Activated gamma-delta T cell treated with anti-CD3 and anti-CD28 coated beads, Interleukin-2, amount 50 U/mL, for 16 hours (primary cell): ENCODE measurements at places on chromosomes 4 and X.

DNA sequence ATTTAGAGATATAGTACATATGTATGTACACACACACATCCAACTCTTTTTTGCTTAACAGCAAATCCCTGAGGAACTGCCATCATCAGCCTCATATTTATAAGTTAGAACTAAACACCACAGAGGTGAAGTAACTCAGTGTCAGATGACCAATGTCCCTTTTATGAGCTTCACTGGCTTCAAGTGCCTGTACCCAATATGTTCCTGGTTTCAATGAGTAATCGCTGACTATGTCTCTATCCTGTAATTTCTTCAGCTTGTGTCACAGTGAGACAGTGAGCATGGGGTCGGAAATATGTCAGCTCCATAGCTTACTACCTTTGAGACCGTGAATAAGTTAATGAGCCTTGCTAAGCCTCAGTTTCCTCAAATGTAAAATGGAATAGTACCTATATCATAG lies 136.2 kb upstream of the RASGEF1B start:
- DNase-seq = no peak

DNA sequence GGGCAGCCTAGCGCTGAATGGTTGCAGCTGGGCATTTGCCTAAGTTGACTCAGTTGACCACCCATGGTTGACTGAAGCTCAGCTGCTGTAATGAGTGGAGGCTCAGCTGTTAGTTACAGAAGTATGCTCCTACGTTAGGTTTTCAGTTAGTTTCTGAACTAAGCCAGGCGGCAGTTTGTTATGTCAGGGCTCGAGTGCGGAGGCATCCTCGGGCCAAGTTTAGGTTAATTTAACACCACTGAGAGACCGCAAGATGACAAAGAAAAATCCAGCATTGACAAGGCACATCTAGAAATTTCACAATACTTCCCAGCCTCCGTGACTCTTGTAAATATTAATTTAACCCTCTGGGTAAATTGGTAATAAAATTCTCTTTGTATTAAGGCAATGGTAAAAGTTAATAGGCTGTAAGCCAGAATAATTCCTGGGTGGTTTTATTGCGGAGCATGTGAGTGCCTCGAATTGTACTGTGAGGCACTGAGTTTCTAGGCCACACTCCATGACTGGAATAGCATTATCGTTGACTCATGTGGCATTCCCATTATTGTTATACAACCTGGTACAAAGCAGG lies 33.1 kb upstream of the CDKN2AIP start:
- no peak for DNase-seq

DNA sequence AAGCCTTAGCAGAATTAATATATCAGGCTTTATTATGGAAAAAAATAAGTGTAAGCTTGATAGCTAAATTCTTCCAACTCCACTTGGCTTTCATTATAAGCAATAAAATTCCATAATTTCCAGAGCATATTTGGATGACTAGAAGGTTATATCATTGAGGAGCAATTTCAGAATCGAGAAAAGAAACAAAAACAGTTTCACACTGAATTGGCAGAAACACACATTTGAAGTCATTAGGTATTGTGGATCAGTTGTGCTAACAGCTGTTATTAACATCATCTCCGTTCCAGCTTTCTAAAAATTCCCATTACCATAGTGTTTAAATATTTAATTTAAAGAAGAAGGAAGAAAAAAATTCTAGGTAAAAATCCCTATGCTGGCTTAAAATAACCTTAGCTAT lies 92.6 kb downstream of the ANTXR2 start:
- DNase-seq = no peak

DNA sequence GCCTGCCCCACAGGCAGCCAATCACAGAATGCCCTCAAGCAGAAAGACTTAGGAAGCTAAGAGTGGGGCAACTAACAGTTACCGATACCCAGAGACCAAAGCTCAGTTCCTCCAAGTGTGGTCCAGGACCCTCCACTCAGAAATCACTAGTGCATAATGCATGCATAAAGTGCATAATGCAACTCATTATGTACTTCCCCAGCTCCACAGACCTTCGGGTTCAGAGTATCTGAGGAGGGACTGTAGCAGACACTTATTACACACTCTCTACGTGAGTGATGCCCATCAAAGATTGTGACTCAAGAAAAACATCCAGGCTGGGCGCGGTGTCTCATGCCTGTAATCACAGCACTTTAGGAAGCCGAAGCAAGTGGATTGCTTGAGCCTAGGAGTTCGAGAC lies 328.0 kb downstream of the BCOR start:
- DNase-seq = no peak

DNA sequence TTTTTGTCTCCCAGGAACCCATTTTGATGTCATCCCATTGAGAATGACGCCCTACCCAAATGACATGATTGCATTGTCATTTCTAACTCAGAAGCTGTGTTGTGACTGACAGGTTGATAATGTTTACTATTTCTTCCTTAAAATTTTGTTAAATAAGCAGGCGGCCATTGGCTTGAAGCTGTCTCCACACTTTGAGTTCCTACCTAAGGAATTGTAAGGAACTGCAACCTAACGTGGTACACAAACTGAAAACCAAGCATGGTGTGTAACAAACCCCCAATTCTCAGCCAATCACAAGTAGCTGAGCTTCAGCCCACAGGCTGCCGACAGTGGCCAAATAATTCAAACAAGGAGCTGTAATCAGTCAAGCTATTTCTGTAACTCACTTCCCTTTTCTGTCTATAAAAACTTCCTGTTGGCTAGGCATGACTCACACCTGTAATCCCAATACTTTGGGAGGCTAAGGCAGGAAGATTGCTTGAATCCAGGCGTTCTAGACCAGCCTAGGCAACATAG lies 2.9 kb upstream of the MND1 start:
- DNase-seq = no peak

GRCh38 chrX:7146020-7146702 lies 1.4 kb upstream of the STS start:
- no peak for DNase-seq

DNA sequence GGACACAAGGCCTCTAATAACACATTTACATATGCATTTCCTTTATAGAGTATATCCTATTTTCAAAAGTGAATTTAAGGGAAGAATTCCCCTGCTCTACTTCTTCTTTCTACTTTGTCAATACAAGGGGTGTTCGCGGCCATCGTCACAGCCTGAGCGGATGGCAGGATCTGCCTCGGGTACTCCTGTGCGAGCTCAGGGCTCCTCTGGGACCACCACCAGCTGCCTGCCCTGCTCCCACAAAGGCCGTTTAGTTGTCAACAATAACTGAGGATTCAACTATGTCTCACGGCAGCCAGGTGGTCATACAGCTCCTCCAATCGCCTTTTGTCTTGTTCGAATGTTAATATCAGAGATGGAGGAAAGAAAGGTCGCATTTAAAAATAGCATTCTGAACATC lies 228.2 kb upstream of the TENM3 start:
- no peak for DNase-seq
